GM13976 (cell line): ENCODE measurements at places on chromosomes 3 and 15.
A peak's percentile ranks its signal among the peaks of the same experiment; 100 is the strongest.

DNA sequence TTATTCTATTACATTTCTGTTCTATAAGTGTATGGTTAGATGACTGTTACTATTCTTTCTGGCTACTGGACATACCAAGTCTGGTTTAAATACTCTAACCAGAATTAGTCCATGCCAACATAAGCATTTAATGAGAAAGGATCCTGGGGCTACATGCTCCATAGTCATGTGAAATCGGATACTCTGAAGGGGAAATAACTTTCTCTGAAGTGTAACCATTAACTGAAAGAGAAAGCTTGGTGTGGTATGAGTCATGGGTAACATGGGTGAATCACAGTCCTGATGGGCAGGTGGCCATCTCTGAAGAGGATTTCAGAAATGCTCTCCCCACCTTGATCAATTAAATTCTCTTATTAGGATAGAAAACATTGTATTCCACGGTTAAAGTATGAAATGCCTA lies 69.4 kb downstream of the FHIT start:
- DNase-seq: peak; percentile 64

DNA sequence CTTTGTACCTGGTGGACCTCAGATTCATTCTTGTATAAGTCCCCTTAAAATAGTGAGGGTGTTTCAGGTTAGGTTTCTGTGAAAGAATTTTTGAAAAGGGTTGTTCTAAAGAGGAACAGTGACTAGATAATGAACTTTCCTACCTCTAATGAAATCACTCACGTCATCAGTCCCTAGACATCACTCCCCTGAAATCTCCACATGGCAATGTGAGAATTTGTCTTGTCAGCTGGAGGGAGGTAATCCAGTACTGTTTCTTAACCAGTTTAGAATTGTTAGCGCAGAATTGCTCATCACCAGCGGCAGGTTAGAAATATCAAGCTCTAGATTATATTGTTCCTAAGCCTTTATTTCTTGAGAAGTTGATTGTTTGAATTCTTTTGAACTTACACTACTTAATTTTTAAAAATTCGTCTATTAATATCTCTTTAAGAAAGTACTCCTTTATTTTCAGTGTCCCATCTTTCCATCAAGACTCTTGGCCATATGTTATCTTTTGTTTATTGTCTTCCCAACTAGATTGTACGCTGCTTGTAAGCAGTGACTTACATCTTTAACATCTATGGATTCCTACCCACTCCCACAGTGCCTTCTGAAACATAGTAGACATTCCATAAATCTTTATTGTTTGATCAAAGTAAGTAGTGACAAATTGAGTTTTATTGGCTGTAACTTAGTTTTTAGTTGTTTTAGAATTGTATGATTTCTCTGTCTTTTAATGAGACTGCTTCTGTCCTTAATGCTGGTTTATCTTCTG lies 52.8 kb downstream of the RASA2 start:
- no peak for DNase-seq

DNA sequence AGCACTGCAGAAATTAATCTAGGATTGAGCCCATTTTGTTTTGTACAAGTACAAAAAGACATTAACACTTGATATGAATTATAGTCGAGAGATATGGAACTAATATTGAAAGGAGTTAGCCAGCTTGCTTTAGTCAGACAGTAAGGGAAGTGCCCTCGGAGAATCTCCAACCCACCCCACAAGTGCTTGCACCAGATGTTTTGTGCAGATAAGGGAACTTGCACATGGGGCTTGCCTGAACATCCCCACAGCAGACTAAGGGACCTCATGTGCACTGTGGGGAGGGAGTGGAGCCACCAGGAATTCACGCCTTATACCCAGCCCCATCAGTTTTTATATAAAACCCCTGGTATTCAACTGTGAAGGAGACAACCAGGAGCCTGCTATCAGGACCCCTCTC lies 122.3 kb downstream of the EFHB start:
- DNase-seq: no peak

DNA sequence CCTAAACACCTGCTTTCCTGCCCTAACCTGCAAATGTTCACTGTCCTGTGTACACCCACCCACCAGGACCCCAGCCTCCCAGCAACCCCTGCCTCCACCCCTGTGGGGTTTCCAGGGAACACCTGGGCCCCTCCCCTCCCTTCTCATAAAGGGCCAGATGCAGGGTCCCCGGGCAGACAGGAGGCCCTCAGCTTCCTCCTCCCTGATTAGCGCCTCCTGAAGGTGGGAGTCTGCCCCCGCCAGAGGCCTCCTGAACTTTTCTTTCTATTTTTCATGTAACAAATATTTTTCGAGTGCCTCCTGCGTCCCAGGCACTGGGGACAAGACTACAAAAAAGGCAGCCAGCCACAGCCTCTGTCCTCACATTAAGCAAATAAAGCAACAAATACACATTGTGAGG lies 135.4 kb upstream of the LINGO1 start:
- DNase-seq: no peak
